ENCODE measurements at places on chromosomes 5 and 9.

GRCh38 chr5:172207511-172207910, 13.5 kb downstream of the EFCAB9 start:
- no peak for DNase-seq

DNA sequence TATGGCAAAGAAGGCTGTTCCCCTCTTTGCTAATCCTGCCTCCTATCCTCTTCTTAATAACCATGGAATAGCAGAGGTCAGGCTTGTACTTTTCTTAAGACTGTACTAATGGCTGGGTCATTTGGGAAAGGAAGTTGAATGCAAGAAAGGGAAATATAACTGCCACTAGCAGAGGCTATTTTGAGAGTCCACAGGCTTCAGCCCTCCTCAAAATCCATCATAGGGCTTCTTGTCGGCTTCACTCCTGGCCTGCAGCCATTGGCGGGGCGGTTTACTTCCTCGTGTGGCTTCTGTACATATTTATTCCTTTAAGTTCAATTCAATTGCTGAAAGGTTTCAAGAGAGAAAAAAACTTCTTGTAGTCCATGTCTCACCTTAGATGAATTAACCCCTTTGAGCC, 2.8 kb upstream of the PARP8 start:
- DNase-seq = no peak

DNA sequence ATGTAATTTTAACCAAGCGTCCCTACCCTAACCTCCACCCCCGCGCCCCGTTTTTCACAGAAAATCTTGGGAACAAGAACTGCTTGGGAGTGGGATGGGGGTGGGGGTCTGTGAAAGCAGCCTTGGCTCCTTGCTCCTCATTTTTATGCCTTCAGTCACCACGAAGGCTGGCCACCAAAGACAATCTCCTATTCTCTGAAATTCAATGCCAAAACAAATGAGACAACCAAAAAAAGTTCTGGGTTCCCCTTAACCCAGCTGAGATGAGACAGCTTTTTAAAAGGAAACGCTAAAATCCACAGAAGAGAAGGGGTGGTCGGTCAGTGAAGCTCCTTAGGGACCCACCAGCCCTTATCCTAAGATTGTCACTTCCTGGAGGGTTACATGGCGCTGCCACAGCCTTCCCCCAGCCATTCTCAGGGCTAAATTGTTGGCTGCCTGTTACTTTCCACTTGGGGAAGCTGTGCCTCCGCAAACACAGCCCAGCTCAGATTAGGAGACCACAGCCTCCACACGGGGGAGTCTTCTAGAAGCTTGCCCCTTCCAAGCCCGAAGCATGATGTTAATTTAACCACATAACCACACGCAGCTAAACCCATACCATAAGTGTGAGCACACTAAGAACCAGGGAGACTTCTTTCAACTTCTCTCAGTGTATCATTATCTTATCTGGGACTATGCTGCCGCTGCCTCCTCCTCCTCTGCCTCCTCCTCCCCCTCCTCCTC, 136.3 kb downstream of the FOXD1 start:
- no peak for DNase-seq

GRCh38 chr9:114258866-114259797, 63.8 kb upstream of the ORM1 start:
- DNase-seq = no peak

DNA sequence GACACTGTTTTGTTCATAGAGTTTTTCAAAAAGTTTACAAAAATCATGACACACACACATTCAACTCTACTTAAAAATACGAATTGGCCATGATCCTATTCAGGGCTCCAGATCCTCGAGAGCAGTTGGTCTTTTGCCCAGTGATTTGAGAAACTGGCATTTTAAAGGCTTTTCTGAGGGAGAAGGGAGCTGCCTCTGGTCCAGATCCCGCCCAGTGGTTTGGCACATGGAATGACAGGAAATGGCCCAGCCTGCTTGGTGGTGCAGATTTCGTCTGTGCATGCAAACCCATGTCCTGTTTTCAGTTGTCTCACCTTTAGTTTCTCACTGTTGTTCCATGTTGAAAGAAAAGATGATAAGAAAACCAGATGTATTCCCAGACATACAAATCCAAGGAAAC, 3.6 kb downstream of the CAMK4 start:
- no peak for DNase-seq

Measured in stimulated activated CD8-positive, alpha-beta memory T cell treated with anti-CD3 and anti-CD28 coated beads, Interleukin-7, amount 100 ng/mL, for 1 hour (primary cell).